Testis (tissue), 5 donors: ENCODE measurements at places on chromosomes 5 and 9. TPM values are rescaled to one million over a fixed set of nuclear protein-coding genes. Genes with fewer than 3 reads are reported as not detected.

DNA sequence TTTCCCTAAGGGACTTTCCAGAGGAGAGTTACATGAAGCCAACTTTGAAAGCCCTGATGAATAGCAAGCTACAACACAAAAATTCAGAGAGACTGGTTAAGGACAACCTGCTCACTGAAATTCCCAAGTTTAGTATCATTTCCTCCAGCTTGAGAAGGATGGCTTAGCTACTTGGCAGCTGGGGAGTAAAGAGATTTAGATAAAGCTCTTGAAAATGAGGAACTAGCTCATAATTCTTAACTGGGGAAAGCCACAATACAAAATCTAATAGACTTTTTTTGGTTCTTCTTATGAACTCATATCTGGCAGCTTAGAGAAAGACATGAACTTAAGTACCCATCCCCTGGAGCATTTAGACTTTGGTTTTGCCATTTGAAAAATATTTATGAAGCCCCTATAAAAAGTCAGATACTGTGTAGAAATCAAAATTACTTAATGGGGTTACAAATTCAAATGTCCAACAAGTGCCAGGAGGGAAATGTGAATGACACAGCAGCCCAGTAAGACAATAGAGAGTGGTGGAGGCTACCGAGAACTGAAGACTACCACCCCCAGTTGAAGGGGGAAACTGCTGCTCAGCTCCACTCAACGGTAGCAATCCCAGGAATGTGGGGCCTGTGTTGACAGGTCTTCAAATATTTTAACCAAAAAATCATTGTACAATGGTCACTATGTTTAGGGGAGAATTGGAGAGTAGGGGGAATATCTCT is 79.4 kb upstream of the ADRB2 start:
- no peaks in the 10 kb centered on the region for H3K27me3 ChIP-seq
- no peaks in the 10 kb centered on the region for H3K36me3 ChIP-seq
- no peak for DNase-seq
- H3K27ac ChIP-seq, result no peak overlapping the region
- no peak overlapping the region for H3K4me3 ChIP-seq

DNA sequence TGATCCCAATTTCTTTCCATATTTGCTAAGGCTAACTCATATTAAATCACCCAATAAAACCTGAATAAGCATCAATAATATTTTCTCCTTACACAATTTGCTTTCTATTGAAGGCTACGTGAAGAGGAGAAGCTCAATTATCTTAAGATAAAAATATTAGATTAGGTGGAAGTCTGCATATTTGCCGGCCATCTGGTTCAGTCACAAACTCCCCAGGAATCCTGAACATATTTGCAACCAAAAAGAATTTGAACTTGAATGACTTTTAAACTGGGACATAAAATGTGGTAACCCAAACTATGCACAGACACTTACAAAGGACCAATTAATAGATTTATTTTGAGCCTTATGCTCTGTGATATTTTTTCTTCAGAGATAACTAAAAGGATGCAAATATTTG is 92.3 kb downstream of the HAPLN1 start:
- H3K4me3 ChIP-seq, result no peak overlapping the region
- H3K4me1 ChIP-seq, result no peaks in the 10 kb centered on the region
- H3K27me3 ChIP-seq, result no peaks in the 10 kb centered on the region
- no peaks in the 10 kb centered on the region for H3K36me3 ChIP-seq

- H3K27ac ChIP-seq, result no peak overlapping the region
- H3K4me3 ChIP-seq, result no peak overlapping the region
- no peak for DNase-seq
- H3K27me3 ChIP-seq, result no peaks in the 10 kb centered on the region
Measured at GRCh38 chr5:156237361-156237760, 89.6 kb upstream of the SGCD start.

DNA sequence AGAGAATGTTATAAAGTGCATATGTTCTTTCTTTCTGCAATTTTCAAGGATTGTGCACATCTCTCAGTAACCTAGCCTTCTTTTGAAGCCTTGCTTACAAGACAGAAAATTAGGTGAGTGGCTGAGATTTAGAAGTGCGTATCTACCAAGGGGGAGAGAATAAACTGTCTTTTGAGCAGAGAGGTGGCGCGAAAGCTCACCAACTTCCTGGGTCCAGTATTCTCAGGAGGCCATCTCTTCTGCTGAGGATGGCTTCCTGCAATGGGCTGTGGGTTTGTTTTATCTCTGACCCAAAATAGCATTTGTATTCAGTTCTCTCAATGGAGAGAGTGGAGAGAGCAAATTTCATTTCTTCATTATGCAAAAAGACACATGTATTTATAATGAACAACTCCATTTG is 75.4 kb upstream of the RPS23 start:
- DNase-seq, result no peak
- no peaks in the 10 kb centered on the region for H3K27me3 ChIP-seq
- H3K4me3 ChIP-seq, result no peak overlapping the region
- no peak overlapping the region for H3K27ac ChIP-seq
- H3K36me3 ChIP-seq, result no peaks in the 10 kb centered on the region

The PCDHB4 gene
- total RNA-seq, result 4.0 TPM

GRCh38 chr9:76257311-76257710 is 136.9 kb downstream of the RFK start:
- no peaks in the 10 kb centered on the region for H3K27me3 ChIP-seq
- H3K4me3 ChIP-seq, result no peak overlapping the region
- DNase-seq, result no peak
- peaks cover 3% of the 10 kb centered on the region for H3K4me1 ChIP-seq

GRCh38 chr5:69341520-69342161 is 9.0 kb upstream of the CCDC125 start:
- no peaks in the 10 kb centered on the region for H3K4me1 ChIP-seq
- H3K36me3 ChIP-seq, result no peaks in the 10 kb centered on the region
- H3K27ac ChIP-seq, result no peak overlapping the region
- no peaks in the 10 kb centered on the region for H3K27me3 ChIP-seq
- no peak for DNase-seq

DNA sequence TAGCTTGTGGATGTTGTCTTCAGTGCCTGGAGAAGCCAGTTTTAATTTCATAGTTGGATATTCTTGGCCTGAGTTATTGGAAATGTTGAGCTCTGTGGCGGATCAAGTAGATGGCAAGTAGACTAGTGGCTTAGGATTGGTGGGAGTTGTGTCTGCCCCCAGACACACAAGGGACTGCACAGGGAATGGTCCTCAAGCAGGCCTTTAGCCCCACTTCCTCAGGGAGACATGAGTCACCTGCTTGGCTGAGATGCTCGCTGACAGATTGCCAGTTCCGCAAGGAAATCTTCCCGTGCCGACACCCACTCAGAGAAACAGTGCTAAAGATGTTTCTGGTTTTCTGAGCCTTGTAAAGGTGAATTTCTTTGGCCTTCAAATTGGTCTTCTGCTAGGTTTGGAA is 18.8 kb upstream of the CATSPER3 start:
- DNase-seq, result no peak
- no peak overlapping the region for H3K27ac ChIP-seq
- no peak overlapping the region for H3K4me3 ChIP-seq
- no peaks in the 10 kb centered on the region for H3K27me3 ChIP-seq
- no peaks in the 10 kb centered on the region for H3K36me3 ChIP-seq
- no peaks in the 10 kb centered on the region for H3K4me1 ChIP-seq

The TMEM171 gene
- 1.7 TPM for total RNA-seq

GRCh38 chr5:69335341-69335935 is 2.8 kb upstream of the CCDC125 start:
- no peaks in the 10 kb centered on the region for H3K27me3 ChIP-seq
- no peak overlapping the region for H3K27ac ChIP-seq
- peaks cover 7% of the 10 kb centered on the region for H3K4me1 ChIP-seq
- no peak overlapping the region for H3K4me3 ChIP-seq
- H3K36me3 ChIP-seq, result no peaks in the 10 kb centered on the region

DNA sequence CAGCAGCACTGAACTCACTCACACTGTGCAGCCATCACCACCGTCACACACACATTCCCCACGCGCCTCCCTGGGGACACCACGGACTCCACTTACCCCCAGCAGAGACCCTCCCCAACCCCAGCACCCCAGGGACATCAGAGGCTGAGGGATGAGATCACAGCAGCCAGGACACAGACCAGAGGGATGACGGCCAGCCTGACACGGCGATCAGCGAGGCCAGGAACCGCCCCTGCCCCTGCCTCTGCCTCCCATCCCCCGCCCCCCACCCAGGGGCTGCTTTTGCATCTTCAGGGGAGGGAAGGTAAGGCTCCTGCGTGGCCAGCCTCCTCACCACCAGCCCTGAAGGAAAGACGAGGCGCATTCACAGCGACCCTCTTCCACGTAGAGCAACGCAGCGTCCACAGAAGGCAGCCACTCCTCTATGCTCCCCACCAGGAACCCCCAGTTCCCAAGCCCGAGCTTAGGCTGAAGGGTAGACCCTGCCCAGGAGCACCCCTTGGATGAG is 104.5 kb downstream of the VAV2 start:
- H3K4me1 ChIP-seq, result peaks cover 13% of the 10 kb centered on the region
- no peaks in the 10 kb centered on the region for H3K36me3 ChIP-seq
- H3K4me3 ChIP-seq, result no peak overlapping the region
- H3K27me3 ChIP-seq, result no peaks in the 10 kb centered on the region

- H3K27ac ChIP-seq, result peak overlapping the region; percentile 6
- no peak overlapping the region for H3K4me3 ChIP-seq
- H3K36me3 ChIP-seq, result no peaks in the 10 kb centered on the region
- peaks cover 37% of the 10 kb centered on the region for H3K4me1 ChIP-seq
- H3K27me3 ChIP-seq, result no peaks in the 10 kb centered on the region
Measured at GRCh38 chr9:131012023-131012334, 3.0 kb downstream of the LAMC3 start.

GRCh38 chr9:125176636-125177035 is 13.0 kb downstream of the PPP6C start:
- DNase-seq, result no peak
- H3K27me3 ChIP-seq, result no peaks in the 10 kb centered on the region
- no peak overlapping the region for H3K27ac ChIP-seq
- no peaks in the 10 kb centered on the region for H3K36me3 ChIP-seq
- H3K4me3 ChIP-seq, result no peak overlapping the region
- peaks cover 8% of the 10 kb centered on the region for H3K4me1 ChIP-seq

- H3K4me1 ChIP-seq, result no peaks in the 10 kb centered on the region
- H3K27me3 ChIP-seq, result no peaks in the 10 kb centered on the region
- no peak overlapping the region for H3K4me3 ChIP-seq
Measured at GRCh38 chr9:98931600-98932389, 11.9 kb upstream of the COL15A1 start.

DNA sequence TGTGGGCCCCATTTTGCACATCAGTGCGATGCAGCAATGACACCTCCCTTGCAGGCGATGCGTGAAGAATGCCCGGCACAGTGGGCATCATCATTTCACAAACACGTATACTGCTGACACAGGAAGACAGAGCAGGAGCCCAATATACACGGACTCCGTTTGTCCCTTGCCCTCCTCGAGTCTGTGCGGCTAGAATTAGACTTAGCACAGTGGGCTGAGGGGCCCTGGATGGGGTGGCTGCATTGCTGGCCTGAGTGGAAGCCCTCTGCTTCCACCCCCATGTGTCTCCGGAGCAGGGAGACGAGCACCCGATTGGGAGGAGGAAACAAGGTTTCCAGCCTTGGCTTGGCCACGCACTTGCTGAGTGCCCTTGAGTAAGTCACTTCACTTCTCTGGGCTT is 40.8 kb downstream of the GSN start:
- DNase-seq, result no peak
- peaks cover 8% of the 10 kb centered on the region for H3K4me1 ChIP-seq
- H3K4me3 ChIP-seq, result no peak overlapping the region
- no peaks in the 10 kb centered on the region for H3K27me3 ChIP-seq
- H3K36me3 ChIP-seq, result no peaks in the 10 kb centered on the region
